ENCODE measurements at places on chromosomes 2 and 18.

DNA sequence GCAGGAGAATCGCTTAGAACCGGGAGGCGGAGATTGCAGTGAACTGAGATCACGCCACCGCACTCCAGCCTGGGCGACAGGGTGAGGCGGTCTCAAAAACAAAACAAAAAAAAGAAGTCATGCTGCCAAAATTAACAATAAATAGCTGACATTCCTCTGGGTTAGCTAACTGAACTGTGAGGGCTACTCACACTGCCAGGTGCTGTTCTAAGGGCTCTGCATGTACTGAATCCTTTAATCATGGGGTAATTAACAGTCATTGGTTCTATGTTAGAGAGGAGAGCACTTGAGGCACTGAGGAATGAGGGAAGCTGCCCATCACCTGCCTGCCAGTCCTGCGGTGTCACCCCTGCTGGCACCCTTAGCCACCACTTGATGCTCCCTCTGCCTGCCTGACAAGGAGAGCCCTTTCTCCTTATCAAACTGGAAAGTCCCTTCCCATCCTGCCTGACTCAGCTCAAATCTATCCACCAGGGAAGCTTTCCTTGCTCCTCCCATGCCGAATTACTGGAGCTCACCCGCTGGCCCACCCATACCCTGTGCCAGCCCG, 73.0 kb upstream of the RIOK3 start:
- no peak for DNase-seq

DNA sequence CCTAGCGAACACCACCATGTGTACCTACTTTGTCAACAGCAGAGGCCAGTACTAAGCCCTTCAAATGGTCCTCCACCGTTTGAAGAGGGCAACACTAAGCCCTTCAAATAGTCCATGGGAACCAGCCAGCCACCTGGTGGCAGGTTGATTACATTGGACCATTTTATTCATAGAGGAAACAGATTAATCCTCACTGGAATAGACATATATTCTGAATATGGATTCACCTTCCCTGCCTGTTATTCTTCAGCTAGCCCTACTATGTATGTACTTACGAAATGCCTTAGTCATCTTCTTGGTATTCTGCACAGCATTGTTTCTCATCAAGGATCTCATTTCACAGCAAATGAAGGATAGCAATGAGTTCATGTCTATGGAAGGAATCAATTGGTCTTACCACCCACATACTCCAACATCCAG, 10.0 kb upstream of the ZNF396 start:
- no peak for DNase-seq

DNA sequence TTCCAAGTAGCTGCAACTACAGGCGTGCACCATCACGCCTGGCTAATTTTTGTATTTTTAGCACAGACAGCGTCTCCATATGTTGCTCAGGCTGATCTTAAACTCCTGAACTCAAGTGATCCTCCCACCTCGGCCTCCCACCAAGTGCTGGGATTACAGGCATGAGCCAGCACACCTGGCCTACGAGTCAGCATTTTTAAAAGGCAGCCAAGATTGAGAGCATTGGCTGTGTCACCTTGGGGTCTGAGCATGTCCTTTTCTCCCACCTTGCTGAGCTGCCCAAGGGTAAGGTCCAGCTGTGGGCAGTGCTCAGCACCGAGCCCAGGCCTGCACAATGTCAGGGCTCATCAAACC, 142.8 kb upstream of the LMAN1 start:
- DNase-seq = no peak

DNA sequence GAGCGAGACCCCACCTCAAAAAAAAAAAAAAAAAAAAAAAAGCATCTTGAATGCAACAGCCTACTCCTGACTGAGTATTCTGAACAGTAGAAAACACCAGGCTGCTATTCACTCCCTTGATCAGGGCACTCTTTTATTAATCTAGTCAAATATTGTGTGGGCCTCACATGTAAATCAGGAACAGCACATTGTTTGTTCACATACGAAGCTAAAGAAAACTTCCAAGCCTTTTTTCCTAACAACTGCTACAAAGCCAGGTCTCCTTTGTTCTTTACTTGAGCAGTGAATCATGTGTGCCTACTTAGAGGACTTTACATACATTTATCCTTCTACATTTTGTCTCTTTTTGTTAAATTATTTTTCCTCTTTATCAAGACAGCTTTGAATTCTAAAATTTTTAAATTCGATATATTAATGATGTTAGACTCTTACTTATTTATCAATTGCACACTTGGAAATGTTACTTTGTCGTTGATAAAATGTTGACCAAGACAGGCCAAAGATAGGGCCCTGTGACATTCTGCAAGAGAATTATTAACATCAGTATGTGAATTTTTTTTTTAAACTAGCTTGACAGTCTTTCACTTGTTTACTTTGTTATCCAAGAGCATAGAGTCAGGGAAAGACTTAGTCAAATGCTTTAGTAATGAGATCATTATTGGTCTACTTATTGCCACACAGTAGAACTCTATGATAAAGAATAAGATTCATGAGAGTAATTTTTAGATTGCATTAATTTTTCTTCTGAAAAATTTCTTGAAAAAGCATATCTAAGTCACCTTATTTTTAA, 13.2 kb downstream of the SPATS2L start:
- DNase-seq = peak; percentile 96

- DNase-seq = no peak
Measured at GRCh38 chr18:58937887-58938267, 73.2 kb downstream of the ZNF532 start.

DNA sequence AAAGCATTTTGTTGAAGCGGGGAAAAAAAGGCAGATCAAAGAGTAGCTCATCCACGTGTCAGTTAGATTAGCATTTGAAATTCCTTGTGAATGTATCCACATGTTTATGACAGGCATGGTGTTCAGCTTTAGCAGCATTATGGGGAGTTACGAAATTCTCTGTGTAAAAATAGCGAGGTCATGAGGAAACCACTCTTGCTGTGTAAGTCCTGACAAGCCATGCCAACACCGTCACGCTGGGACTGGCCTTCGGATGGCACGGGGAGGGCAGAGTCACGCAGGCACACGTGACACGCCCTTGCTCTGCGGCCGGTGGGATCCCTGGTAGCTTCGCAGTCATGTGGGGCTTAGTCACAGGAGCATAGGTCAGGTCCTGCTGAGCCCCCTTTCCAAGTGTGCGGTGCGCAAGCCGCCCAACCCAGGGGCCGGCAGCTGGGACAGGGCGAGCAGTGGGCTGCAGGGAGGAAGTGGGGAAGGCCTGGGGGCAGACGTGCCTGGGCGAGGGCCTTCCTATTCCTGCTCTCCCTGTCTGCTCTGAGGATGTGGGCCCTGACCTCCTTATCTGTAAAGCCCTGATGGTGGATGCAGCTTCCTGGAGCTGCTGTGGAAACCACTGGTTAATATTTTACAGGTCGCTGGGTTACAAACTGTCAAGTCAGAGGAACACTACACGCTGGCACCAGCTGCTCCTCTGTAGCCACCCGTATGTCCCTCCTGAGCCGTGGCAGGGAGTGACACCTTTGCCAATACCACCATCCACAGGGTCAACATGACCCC, 18.0 kb downstream of the MBP start:
- peak; percentile 67 for DNase-seq

GRCh38 chr2:100247256-100248043, 74.9 kb downstream of the LONRF2 start:
- DNase-seq = no peak

GRCh38 chr2:148969659-148970061, 68.8 kb upstream of the LYPD6B start:
- DNase-seq = no peak

- no peak for DNase-seq
Measured at GRCh38 chr2:774436-774835, 97.2 kb upstream of the TMEM18 start.

DNA sequence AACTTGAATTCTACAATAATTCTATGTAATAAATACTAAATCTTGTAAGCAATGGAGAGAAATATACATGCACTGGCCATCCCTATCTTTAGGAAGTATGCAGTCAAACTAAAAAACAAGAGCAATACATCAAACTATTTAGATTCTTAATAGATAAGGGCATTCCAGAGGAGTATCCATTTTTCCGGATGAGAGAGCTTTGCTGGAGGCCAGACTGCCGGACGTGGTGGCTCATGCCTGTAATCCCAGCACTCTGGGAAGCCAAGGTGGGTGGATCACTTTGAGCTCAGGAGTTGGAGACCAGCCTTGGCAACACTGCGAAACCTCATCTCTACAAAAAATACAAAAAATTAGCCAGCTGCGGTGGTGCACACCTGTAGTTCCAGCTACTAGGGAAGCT, 60.8 kb downstream of the KIF5C start:
- no peak for DNase-seq

DNA sequence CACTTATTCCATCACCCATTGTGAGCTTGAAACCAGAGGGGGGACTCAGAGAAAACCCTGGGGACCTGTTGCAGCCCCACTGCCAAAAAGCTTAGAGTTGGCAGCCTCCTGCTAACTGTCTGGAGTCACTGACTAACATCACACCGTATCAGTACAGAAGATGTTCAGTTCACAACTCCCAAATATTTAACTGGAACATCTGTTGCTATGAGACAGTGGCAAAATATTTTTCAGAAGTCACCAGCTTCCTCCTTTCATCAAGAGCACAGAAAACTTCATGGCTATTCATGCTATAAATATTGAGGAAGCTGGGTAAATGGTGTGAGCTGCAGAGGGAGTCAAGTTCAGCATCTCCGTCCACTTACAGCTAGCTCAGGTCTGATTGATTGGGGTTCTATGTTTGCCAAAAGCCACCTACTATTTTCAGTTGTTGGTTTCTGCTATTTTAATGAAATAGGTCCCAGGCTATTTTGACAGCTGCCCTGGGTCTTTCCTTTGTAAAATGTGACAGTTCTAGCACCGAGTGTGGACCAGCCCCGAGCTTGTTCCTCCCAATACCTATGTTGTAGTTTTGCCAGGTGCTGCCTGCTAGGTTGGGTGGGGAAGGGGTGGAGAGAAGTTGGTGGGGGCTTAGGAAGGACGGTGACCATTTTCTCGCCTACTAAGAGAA, 9.8 kb downstream of the TUBB6 start:
- DNase-seq = no peak

GRCh38 chr2:233912691-233913423, 4.3 kb upstream of the TRPM8 start:
- no peak for DNase-seq
